ENCODE measurements at places on chromosomes 7 and 10. TPM values are rescaled to one million over a fixed set of nuclear protein-coding genes. Genes with fewer than 3 reads are reported as not detected.

The PON1 gene
- total RNA-seq = not detected

The ARMS2 gene
- not detected for total RNA-seq

The PIP gene
- total RNA-seq = 0.38 TPM

The CACNA2D1 gene
- 263 TPM for total RNA-seq

The NSUN5 gene
- 13.2 TPM for total RNA-seq

The CYP3A4 gene
- total RNA-seq = not detected

The WDFY4 gene
- total RNA-seq = not detected

The IDI2 gene
- not detected for total RNA-seq

The ANKRD2 gene
- total RNA-seq = 0.85 TPM

The GSTO1 gene
- total RNA-seq = 337 TPM

The JAZF1 gene
- 3.8 TPM for total RNA-seq

The CDH23 gene
- total RNA-seq = under 0.01 TPM

The FAM171A1 gene
- 15.8 TPM for total RNA-seq

The TWIST1 gene
- total RNA-seq = 39.5 TPM

The STK31 gene
- under 0.01 TPM for total RNA-seq

The MOGAT3 gene
- not detected for total RNA-seq

The HABP2 gene
- 0.19 TPM for total RNA-seq

The SEPTIN14 gene
- total RNA-seq = not detected

The AGR3 gene
- total RNA-seq = not detected

Measured in regular cardiac myocyte (primary cell).